ENCODE measurements at places on chromosomes 1 and 21. TPM values are rescaled to one million over a fixed set of nuclear protein-coding genes. Genes with fewer than 3 reads are reported as not detected.

The AIM2 gene
- total RNA-seq = not detected

The GRIK3 gene
- not detected for total RNA-seq

- no peak for DNase-seq
Measured at GRCh38 chr1:12629985-12630760, 12.2 kb upstream of the DHRS3 start.

DNA sequence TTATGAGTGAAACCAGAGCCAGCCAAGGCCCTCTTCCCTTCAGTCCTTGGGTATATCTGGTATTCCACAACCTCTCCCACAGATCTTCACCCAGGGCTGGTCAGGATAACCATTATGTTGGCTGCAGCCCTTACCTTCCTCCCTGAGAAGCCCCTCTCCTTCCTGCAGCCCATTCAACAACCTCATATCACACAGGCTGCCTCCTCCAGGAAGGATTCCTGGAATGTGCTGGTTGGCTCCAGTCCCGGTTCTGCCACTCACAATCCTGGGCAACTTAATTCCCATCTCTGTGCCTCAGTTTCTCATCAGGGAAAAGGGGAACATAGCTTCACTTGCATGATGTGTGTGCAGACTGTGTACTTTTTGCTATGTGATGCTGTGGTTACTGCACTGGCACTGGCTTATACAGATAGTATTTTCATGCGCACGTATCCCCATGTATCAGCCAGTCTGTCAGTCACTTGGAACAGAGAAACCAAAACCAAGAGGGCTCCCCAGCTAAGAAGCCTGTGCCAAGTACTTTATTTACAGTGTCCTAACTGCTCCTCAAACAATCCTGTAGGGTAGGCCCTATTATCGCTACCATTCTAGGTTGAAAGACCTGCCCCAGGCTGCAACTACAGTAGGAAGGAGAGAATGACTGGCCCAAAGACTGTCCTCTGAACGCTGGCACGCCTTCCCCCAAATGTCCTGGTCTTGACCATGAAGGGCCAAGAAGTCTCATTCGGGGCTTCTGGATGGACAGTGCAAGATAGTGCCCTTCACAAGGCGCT is 39.9 kb upstream of the PPP1R15B start:
- DNase-seq = no peak

The OR2L5 gene
- not detected for total RNA-seq

GRCh38 chr21:17542371-17543011 is 29.6 kb downstream of the CXADR start:
- no peak for DNase-seq

The RRP1B gene
- 26.5 TPM for total RNA-seq

DNA sequence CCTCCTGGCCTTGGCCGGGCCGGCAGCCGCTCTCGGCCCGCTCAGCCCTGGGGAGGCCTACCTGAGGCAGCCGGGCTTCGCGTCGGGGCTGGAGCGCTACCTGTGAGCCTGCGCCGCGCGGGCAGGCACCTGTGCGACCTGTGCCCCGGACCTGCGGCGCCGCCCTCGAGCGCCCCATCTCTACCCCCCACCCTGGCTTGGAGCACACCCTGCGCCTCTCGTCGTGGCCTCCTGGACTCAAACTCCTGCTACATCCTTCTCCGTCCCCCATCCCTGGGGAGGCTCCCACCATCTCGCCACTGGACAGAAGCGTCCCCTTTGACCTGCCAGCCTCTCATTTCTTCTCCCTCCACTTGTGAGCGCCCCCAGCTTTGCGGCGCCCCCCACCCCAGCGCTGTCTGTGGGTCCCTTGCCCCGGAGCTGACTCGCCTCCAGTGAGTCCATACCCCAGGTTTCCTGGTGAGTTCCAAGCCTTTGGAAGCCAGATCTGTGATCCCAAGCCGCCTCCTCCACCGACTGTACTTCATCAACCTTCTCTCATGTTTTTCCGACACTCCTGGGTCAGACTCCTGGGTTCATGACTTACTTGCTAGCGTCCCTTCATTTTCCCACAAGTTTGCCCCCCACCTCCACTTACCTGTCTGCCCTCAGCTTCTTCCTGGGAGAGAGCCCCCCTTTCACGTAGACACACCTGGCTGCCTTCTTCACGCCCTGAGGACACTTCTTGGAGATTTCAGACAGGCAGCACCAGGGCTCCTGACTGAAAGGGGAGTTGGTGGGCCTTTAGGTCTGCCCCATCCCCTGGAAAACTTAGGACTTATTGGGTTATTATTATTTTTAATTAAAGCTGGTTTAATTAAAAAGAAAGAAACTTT is 1.3 kb downstream of the FOXE3 start:
- DNase-seq = no peak

- no peak for DNase-seq
Measured at GRCh38 chr1:62796221-62796620, 12.3 kb downstream of the ATG4C start.

The TFAP2E gene
- 0.35 TPM for total RNA-seq

GRCh38 chr1:235297579-235297978 is 30.4 kb downstream of the ARID4B start:
- DNase-seq = no peak

DNA sequence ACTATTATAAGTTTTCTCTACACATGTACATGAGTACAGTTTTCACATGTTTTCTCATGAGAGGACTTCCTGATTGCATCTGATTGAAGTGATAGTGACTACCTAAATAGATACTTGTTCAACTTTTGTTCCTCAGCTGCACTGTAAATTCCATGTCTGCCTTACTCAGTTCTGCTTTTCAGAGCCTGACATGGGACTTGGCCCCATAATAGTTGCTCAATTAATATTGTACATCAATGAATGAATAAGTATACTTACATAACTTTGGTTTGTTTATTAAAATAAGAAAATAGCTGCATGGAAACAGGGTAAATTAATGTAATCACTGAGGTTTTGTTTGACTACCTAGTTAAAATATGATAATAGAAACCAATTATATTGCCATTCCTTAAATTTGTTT is 78.7 kb downstream of the HMCN1 start:
- no peak for DNase-seq

The CACHD1 gene
- 5.5 TPM for total RNA-seq

DNA sequence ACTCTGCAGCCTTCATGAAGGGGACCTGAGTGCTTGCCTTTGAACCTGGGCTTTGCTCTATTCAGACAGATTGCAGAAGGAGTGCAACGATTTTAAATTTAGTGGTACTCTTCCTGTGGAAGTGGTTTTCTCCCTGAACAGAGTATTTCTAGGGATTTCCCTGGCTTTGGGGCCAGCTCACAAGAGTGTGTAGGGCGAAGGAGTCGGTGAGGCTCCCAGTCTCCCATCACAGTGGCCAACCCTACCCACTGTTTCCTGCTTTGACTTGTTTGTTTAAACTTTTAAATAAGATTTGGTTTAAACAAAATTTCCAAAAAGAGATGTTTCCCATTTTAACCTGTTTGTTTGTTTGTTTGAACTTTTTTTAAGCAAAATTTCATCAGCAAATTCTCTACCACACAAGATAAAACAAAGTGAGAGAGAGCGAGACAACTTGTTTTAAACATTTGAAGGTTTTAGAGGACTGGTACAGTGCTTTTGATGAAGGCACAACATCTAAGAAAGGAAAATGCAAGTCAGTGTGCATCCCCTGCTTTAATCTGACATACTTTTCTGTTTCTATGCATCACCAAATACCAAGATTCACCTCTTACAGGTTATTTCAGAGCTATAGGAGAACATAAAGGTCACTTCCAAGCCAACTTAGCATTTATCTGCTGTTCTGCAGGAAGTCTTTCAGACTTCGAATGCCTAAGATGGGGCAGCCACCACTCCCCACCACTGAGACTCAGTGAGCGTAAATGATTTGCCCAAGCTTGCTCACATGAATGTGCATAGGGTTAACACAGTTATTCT is 6.6 kb downstream of the SELP start:
- no peak for DNase-seq

- no peak for DNase-seq
Measured at GRCh38 chr21:28345934-28346333, 646.7 kb downstream of the LTN1 start.

DNA sequence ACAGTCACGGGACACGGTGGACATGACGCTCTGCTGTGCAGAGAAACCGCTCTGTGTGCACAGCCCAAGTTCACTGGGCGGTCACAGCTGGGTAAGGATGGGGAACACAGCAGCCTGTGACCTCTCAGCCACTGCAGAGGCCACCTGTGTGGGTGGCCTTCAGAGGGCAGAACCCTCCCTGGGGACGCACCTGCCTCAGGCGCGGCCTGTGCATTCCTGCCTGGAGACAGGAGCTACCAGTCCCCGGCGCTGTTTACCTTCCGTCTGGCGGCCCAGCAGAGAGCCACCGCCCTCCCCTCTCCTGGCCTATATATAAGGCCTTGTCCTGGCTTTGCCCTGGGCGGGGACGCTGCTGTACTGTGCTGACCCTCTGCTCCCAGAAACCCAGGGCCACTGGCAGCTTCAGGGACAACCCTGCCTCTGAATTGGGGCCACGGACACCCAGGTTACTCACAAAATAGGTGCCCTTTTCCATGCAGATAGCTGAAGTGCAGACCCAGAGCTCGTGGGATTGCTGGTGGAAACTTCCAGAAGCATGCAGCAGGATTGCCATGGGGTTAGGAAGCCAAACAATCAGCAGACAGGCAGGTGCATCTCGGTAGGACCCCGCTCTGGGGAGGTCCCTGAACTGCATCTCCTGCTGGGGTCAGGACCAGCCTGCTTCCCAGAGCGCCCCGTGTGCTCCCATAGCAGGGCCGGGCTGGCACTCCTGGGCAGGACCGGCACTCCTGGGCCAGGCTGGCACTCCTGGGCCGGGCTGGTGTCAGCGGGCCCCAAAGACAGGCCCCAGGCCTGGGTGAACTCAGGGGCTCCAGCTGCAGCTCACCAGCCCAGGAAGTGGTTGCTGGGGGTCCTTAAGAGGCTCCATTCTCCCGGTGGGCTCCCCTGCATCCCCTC is 83.6 kb downstream of the SIK1 start:
- DNase-seq = no peak

GRCh38 chr21:44391345-44392091 is 38.1 kb downstream of the TRPM2 start:
- peak; percentile 80 for DNase-seq

DNA sequence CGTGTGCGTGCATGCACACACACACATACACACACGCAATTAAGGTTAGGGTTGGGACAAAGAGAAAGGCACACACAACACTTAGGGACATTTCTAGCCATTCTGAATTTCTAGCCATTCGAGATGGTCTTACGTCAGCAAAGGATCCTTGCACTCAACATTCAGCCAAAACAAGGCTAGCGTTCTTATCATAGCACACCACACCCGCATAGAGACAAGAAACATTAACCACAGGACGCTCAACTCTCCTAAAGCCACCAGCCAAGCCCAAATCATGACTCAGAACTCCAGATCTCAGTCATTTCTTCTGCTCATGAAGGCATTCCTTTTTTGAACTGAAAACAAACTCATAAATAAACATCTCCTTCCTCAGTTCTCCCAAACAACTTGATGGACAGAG is 106.8 kb downstream of the LMO4 start:
- no peak for DNase-seq

The ANKRD45 gene
- total RNA-seq = 0.24 TPM

The SCCPDH gene
- 34.9 TPM for total RNA-seq

GRCh38 chr1:241401156-241401555 is 44.2 kb upstream of the RGS7 start:
- no peak for DNase-seq

The NUP210L gene
- total RNA-seq = not detected

DNA sequence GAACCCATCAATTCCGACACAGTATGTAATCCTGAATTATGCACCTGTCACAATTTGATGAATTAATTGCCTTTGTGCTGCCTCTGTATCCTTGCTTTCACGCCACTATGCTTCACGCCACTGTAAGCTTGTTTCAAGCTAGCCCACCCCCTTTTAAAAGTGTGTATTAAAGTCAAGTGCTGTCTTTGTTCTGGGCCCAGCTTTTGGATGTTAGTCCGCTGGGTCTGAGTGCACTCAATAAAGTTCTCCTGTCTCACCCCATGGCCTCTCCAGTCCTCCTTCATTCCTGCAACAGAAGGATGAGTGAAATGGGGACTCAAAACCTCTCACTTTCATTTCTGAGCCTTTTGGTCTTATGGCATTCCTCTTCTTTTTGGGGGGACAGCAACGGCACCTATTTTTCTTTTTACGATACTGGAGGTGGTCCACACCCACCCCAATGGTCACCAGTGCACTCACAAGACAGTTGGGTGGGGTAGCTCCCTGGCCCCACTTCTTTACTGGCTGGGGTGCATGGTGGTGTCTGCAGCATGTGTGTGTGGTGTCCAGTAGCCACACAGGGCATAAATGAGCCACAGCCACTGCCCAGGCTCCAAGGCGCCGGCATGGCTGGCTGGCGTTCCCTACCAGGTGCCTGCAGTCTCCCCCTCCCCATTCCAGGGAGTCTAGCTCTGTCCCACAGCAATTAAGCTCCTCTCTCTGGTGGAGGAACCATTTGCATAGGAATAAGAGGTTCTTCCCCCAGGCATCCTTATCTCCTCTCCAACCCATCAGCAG is 1.8 kb downstream of the THEM4 start:
- DNase-seq = no peak

GRCh38 chr1:240965581-240966091 is 353.7 kb upstream of the GREM2 start:
- no peak for DNase-seq

DNA sequence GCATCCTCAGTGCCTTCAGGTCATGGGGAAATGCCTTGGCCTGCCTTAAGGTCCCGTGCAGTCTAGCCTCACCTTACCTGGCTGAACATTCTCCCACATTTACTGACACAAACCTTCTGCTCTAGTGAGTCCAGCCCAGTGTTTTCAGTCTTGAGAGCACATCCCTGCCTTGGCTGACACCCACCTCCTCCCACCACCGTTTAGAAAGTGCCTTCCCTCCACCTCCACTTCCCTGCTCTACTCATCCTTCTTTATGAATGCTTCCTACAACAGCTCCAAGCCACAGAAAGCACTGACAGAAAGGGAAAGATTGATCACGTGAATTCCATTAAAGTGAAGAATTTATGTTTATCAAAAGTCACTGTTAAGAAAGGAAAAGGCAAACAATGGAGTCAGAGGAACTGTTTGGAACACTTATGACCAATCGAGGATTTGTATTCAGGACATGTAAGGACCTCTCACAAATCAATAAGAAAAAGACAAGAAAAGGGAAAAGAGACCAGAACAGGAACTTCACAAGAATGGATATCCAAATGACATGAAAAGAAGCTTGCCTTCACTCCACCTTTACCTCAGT is 59.8 kb downstream of the DDR2 start:
- no peak for DNase-seq

DNA sequence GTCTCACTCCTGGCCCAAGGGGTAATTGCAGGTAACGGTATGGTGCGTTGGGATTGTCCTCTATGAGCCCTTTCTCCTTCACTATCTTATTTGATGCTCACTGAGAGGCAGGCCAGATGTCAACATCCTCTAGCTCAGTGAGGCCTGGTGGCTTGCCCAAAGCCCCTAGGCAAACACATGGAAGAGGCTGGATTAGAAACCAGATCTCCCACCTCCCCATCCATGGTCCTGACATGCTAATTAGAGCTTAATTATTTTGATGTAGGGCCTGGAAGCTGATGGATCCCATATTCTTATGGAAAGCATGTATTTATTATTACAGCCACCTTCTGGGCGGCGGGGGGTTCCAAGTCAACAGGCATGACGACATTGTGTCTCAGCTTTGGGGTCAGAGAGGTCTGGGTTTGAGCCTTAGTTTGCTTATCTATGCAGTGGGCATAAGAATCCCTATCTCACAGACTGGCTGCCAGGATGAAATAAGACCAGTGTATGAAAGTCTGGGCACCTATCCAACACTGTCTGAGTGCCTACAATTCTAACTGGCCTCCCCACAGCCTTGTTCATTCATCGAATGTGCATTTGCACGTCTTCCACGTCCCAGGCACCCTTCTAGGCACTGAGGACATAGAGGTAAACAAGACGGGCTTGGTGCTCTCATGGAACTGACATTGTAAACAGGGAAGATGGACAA is 6.2 kb downstream of the SMPDL3B start:
- DNase-seq = no peak

The ACBD3 gene
- total RNA-seq = 48.5 TPM
